ENCODE measurements at places on chromosomes 6 and 20.

GRCh38 chr6:11654876-11655275, 117.3 kb downstream of the TMEM170B start:
- no peak for DNase-seq

DNA sequence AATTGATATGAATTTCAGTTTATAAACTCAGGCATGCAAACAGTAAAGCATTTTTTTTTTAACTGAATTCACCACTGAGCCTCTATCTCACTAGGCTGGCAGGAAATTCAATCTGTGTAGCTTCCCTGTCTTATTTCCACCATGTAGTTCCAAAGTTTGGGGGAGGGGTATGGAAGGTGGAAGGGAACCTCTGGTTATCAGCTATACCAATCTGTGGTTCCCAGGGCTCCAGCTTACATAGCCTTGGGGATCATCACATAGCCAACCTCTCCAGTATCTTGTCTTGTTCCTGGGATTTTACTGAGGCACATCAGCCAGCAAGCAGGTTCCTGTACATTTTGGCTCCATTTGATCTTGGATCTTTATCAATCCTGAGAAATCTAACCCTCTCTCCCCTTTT, 15.6 kb downstream of the RAD21L1 start:
- no peak for DNase-seq

- no peak for DNase-seq
Observed at GRCh38 chr20:2285613-2286012, 10.2 kb upstream of the TGM3 start.

GRCh38 chr20:20761301-20761700, 48.9 kb upstream of the RALGAPA2 start:
- no peak for DNase-seq

DNA sequence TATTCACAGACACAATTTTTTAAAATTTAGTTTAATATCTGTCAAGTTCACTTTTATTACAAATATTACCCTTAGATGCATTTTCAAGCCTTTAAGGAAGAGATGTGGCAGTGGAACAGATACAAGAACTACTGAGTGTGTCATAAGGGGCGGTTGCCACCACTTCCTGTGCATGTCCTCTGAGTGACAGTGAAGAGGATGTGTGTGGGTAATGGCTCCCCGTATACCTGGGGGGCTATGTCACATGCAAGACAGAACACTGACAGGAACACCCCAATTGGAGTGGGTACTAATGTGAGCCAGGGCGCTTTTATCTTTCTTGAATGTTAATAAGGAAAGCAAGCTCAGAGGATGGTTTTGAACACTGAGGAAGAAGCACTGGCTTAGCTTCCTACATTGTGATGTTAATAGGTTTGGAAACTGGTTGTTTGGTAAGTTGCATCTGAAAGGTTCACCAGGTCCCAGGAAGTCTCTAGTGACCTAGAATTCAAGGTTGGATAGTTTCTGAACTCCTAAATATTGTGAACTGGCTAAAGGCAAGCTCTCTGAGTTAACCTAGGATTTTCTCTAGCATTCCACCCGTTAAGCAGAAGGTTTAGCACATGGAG, 83.4 kb upstream of the ASF1A start:
- DNase-seq: no peak

- DNase-seq: no peak
Observed at GRCh38 chr6:44558832-44559251, 171.3 kb downstream of the CDC5L start.

DNA sequence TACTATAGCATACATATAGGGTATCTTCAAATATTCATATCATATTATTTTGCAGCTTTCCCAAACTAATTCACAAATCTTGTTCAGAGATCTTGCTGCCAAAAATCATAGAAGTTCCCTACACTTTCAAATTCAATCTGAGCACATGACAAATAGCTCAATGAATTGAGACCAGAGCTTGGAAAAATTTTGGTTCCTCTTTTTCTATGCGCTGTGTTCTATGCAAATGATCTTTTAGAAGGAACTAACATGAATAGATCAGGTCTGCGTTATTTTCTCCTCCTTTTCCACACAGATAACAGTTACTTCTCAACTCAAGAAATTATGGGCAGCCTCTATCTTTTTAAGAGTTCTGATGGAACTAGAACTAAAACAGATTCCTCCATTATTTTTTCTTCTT, 316.3 kb downstream of the ARHGAP18 start:
- no peak for DNase-seq

DNA sequence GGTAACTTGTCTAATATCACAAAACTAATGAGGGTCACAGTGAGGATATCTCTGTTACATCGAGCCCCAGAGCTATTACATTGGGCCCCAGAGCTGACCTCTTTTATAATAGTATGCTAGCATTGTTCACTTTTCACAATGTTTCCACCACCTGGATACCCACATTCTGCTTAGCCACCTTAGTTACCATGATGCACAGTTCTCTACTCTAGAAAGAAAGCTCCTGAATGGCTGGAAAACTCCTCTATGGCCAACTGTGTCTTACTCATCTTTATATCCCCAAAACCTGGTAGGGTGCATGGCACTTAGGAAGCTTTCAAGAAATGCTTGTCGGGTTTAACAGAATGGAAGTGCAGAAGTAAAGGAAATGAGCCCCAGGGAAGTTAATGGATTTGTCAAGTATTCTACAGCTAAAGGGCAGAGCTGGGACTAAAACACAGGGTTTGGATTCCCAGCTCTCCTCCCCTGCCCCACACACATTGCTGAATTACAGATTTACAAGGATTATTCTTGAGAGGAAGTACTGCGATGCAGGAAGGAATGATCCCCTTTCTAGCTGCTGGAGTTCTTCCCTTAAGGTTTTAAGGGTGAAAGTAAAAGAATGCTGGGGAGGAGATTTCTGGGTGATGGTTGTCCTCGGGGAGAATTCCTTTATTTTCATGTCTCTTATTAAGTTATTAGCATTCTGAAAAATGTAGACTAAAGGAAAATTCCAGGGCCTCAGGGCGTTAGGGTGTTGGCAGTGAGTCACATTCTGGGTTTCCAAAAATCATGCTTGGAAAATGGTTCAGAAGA, 16.1 kb upstream of the HINT3 start:
- no peak for DNase-seq

DNA sequence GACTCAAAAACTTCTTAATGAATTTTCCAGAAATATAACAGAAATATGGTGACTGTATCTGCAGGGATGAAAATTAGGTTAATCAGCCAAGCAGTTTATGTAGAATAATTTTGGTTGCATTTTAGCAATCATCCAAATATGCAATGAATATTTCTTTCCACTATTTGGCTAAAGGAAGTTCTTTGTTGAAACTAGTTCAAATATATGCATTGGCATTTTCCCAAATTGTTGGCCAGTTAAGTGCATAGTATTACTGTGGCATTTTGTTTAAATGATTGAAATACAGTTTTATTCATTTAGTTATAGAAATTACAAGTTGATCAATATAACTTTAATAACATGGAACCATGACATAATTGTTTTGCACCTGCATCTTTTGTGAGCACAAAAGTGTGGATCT, 115.5 kb downstream of the DOK5 start:
- DNase-seq: no peak

DNA sequence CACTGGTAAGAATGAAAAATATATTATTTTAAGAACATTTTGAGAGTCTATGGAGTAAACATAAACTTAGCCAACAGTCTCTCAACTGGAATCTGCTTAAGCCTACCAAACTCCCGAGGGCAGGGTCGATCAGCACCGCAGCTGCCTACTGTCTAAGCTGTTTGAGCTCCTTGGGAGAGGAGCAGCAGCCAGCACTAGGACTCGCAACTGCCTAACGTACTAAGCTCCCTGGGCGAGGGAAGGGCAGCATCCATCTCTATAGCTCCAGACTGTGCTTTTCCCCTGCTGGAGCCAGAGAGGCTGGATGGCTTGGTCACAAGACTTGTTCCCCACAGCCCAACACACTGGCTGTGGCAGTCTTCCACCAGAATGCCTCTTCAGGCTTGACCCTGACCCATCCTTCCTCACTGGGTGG, 96.4 kb downstream of the MOXD1 start:
- no peak for DNase-seq

DNA sequence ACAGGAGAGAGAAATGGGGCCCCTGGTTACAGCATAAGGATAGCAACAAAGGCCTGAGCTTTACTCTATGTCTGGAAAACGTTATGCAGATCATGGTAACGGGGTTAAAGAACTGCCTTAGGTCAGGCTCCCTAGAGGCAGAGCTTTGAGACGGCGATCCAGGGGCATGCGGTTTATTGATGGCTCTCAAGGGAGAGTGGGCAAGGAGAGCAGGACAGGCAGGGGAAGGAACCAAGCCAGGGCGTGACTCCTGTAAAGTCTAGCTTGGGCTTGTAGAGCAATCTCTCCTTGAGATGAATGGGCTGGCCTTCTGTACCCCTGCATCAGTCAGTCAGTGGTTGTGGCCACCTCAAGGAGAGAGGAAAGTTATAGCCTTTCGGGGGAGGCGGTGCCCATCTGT, 12.5 kb upstream of the FERMT1 start:
- DNase-seq: no peak

- no peak for DNase-seq
Observed at GRCh38 chr20:59064214-59064722, 21.7 kb upstream of the PRELID3B start.

GRCh38 chr6:4577406-4577805, 198.8 kb upstream of the CDYL start:
- DNase-seq: no peak

DNA sequence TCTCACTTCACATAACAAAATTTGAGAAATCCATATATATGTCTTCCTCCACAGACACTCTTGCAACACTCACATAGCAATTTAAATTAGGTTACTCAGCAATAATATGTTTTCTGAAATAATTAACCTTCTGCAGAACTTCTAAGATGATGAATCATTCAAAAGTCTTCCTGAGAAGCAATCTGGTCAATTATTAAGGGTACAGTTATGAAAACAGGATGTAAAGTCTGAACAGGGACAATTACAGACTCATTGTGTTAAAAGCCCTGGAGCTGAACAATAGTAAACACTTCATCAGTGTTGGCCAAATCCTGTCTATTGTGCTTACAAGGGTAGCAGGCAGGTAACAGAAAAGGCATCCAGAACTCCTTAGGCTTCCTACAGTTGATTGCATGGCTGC, 75.4 kb downstream of the FILIP1 start:
- DNase-seq: no peak

DNA sequence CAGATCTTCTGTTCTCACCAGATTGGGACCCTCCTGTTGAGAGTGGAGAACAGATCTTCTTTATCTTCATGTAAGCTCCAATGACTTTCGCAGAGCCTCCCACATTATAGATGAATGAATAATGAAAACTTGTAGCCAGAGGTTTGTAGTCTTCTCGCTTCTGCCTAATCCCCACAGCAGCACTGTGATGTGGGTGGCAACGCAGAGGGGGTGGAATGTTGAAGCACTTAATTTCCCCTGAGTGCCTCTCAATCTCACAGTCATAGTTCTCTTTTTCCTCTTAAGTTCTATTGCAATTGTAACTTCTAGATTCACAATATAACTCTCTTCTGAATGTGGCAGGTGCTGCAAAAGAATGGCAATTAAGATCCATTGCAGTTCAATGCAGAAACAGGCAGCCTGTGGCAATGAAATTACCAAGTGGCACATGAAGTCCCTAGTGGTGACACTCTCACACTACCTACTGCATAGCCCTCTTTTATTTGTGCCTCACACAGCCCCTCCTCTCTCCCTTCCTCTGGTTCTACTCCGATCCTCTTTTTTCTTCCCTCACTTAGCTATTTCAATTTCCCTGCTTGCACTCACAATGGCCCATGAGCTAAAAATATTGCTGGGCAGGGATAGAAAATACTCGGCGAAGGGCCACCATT, 281.9 kb downstream of the UBE3D start:
- no peak for DNase-seq

DNA sequence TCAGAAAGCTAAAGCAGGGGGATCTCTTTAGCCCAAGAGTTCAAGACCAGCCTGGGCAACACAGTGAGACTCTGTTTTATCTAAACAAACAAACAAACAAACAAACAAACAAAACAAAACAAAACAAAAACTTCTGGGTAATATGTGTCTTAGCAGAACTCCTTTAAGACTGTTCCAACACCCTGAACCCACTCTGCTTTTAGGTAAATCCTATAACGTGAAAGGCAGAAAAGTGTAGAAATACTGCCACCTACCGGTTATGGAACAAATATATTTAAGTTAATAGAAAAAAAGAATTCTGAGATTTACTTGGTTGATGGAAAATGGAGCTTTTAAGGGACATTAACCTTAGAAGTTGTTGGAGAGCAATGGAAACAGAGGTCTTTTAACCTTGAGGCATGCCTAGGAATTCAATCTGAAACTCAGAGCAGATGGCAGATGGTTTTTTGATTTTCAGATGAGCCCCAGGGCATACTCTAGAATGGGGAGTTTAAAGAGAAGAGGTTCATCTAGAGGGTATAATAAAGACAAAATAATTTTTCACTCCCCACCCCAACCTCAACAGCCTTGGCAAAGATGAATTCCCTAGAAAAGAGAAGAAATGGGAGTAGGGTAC, 38.5 kb downstream of the SOD2 start:
- DNase-seq: no peak

- DNase-seq: no peak
Observed at GRCh38 chr6:149967591-149967990, 3.8 kb downstream of the ULBP1 start.

GRCh38 chr6:80215063-80215462, 108.6 kb downstream of the BCKDHB start:
- no peak for DNase-seq

DNA sequence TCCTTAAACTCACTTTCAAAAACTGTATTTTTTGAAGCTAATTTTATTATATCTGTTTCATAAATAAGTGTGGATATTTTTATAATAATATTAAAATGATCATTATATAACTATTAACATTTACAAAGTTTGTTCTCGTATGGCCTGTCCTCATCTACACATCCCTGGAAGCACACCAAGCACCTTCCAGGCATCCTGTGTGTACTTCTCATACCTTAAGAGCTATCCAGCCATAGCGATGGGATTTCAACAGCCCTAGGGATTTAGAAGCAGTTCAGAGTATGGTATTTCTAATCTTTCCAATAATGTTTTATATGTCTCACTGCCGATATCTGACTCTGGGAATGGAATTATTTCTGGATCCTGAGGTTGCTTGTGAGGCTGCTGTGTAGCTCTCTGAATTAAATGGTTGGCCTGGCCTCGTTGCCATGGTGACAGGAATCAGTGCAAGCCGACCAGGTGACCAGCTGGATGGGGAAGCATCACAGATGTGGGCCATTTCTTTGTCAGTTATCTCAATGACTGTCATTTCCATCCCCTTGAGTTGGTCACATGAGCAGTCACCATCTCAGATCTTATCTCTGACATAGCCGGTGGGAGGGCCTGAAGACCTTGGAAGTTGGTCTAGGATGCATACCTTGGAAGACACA, 265.2 kb upstream of the RIN2 start:
- DNase-seq: no peak

DNA sequence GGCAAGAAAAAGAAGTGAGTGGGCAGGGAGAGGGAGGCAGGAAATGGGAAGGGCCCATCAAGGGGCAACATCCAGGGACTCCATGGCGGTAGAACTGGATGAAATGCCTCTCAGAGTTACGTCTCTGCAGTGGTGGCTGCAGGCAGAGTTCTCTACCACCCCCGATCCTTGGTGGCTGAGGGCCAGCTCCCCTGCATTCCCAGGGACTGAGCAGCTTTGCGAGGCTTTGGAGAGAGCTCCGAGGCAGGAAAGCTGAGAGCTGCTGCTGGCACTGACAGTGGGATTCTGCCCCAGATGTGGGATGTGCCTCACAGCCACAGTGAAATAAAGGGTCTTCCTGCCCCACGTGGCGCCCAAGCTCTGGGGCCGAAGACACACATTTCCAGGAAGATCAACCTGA, 236.6 kb downstream of the SLC24A3 start:
- no peak for DNase-seq

GRCh38 chr6:113442040-113442439, 415.1 kb upstream of the MARCKS start:
- DNase-seq: no peak

GRCh38 chr6:104754788-104755409, 104.8 kb downstream of the HACE1 start:
- DNase-seq: no peak
